ENCODE measurements at places on chromosomes 3 and 15. TPM values are rescaled to one million over a fixed set of nuclear protein-coding genes. Genes with fewer than 3 reads are reported as not detected.

CCR9 gene
- total RNA-seq: not detected

DNA sequence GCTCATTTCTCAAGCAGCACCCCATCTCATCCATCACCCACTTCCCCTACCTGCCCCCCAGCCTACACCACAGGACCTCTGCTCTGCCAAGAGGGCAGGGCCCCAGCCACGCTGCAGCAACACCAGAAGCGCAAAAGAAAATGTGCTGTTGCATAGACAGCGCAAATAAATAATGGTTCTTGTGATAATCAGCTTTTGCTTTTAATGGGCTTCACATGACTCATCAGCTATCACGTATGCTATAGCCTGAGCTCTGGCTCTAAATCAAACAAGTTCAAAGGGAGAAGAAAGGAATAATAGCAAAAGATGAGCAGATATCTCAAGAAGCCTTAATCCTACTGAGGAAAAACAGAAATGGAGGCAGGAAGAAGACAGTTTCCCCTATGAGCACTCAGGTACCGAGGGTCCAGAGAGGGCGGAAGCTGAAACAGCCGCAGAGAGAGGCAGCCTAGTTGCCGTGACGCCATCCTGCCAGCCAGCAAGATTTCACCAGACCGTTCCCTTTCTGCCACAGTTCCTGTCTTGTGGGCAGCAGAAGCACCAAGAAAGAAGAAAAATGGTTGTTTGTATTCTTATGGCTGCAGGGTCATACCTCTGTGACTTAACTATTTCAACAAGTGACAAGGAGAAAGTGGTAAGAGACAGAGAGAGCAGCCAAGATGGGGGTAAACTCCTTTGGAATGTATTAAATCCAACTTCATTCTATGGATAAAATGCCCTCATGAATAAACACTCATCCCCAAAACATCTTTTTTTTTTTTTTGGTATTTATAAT lies 22.0 kb downstream of the RAB27A start:
- peaks cover 73% of the 10 kb centered on the region for H3K4me1 ChIP-seq
- peak overlapping the region; percentile 90 for H3K27ac ChIP-seq
- H3K36me3 ChIP-seq: peaks cover 67% of the 10 kb centered on the region
- H3K27me3 ChIP-seq: no peaks in the 10 kb centered on the region
- peak; percentile 83 for DNase-seq

DNA sequence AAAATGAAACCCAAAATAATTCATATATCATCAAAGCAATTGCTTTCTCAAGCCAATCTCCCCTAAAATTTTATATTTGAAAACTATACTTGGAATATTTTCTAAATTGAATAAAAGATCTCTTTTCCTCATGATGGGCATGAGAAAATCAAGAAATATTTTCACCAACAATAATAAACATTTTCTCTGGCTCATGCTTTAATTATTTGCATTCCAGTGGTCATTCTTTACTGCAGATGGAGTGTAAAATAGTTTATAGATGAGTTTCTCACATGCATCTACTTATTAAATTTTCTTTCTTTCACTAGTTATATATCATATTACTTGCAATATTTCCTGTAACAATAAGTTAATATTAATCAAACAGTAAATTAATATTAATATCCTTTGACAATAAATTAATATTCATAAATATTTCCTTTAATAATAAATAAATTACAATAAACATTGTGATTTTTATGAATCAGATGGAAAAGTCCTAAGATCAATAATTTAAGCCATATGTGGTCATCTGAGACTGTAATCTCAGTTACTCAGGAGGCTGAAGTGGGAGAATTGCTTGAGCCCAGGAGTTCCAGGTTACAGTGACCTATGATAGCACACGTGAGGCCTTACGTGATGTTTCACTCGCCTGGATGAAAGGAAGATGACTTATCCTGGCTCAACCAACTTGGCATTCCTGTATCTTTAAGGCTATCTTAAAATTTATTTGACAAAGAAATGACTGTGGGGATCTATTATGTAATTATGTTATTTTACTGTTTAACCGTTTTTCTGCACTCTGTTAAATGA lies 958.8 kb downstream of the ZPLD1 start:
- H3K27me3 ChIP-seq: no peaks in the 10 kb centered on the region
- no peaks in the 10 kb centered on the region for H3K36me3 ChIP-seq
- DNase-seq: no peak

DNA sequence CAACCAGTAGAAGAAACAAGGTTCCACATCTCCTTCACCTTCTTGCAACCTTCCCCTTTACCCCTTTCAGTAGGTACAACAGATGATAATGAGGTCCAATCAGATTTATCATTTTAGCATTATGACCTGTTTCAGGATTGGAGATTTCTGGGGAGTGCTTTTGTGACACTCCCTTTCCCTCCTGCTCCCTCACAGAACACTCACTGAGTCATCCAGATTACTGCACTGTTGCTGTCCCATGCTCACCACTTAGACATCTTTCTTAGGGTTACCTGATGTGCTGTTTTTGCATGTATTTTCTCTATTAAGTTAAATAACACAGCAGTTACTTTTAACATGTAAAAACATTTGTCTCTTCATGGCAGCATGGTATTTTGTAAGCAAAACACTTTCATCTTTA lies 118.5 kb downstream of the MFSD1 start:
- H3K4me1 ChIP-seq: no peaks in the 10 kb centered on the region
- no peak for DNase-seq
- no peak overlapping the region for H3K27ac ChIP-seq
- no peaks in the 10 kb centered on the region for H3K27me3 ChIP-seq
- H3K4me3 ChIP-seq: no peak overlapping the region

GRCh38 chr3:19220311-19220710 lies 72.0 kb downstream of the KCNH8 start:
- no peaks in the 10 kb centered on the region for H3K4me1 ChIP-seq
- no peak for DNase-seq
- H3K27me3 ChIP-seq: no peaks in the 10 kb centered on the region
- no peak overlapping the region for H3K4me3 ChIP-seq

DNA sequence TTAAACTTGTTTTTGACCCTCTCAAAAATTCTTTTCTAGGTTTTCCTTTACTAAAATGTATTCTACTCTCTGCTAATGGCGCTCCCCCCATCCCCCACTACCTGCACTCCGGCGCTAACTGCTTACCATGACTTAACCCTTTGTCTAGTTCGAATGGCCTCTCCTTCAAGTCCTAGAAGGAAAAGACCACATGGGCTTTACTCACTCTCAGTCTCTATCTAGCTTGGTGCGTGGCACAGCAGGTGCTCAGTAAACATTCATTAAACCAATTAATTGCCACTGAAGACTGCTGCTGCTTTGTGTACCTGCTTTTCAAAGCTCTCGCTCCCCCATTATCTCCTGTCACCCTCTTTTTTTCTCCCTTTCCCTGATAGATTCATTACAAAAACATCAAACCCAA lies 457.7 kb upstream of the THRB start:
- no peaks in the 10 kb centered on the region for H3K4me1 ChIP-seq
- H3K27me3 ChIP-seq: no peaks in the 10 kb centered on the region
- H3K36me3 ChIP-seq: no peaks in the 10 kb centered on the region
